Fibroblast of skin of left quadriceps (primary cell): ENCODE measurements at places on chromosomes 6 and 20.

GRCh38 chr6:133855991-133856370 lies 32.9 kb upstream of the TCF21 start:
- no peak for DNase-seq

DNA sequence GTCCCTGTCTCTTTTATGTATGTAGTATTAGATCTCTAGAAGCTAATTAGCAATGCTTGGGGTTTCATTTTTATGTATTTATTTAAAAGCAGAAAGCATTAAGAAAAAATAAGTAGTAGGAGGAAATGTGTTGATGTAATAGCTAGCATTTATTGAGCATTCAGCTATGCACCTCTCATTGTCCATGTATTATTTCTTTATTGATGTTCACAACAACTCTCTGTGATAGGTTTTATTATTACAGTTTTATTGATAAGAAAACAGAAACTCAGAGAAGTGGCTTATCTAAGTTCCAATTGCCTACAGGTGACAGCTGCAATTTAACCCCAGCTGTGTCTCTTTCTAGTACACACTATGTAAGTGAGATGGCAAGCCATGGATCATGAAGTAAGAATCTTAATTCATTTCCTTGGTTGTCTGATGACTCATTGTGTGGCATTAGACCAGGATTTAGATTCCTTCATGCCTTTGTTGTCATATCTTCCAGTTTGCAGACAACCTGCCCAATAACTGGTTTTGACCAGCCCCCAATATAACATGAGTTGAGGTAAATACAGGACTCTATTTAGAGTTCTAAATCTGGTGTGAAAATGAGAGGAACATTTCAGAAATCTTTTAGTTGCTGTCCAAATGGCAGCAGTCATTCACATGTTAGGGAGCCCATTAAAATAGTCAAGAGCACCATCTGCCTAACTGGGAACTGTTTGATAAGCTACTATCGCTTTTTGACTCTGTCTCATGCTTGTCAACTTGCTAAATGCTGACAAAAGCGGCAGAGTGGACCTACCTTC lies 170.8 kb upstream of the PHACTR1 start:
- DNase-seq = peak; percentile 55

- DNase-seq = no peak
These were observed 8.4 kb downstream of the UCKL1 start for GRCh38 chr20:63947638-63948456.

GRCh38 chr20:325889-326644 lies 715 bp downstream of the SOX12 start:
- no peak for DNase-seq

DNA sequence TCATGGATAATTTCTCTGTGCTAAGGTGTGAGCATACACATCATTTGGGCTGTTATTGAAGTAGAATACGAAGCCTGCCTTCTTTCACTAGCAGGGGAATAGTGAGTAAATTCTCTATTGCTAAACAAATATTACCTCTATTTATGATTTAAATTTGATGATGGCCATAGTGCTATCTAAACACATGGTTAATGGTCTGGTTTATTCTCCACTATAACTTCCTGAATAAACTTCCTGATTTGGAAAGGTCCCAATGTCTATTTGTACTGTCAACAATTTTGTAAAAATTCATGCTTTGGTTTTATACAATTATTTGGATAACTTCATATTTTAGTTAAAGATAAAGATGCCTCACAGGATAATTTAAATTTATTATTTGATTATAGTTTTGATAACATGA lies 400.8 kb downstream of the ARHGAP18 start:
- DNase-seq = no peak

DNA sequence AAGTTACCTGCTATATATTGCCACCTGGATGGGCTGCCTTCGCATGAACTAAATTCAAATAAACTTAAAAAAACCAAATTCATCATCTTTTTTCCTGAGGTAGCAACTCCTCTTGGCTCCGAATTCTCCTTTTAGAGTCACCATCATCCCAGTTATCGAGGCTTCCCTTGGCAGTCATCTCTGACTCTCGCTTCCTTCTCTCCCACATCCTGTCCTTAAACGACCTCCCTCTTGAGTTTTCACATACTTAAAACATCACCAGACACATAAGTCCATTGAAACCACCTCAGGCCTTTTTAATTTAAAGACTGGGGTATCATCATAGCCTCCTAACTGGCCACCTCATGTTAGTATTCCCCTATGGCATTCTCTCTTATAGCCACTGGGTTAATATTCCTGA lies 296.1 kb upstream of the FLRT3 start:
- DNase-seq = no peak

GRCh38 chr6:156886409-156886808 lies 109.2 kb downstream of the ARID1B start:
- DNase-seq = no peak

DNA sequence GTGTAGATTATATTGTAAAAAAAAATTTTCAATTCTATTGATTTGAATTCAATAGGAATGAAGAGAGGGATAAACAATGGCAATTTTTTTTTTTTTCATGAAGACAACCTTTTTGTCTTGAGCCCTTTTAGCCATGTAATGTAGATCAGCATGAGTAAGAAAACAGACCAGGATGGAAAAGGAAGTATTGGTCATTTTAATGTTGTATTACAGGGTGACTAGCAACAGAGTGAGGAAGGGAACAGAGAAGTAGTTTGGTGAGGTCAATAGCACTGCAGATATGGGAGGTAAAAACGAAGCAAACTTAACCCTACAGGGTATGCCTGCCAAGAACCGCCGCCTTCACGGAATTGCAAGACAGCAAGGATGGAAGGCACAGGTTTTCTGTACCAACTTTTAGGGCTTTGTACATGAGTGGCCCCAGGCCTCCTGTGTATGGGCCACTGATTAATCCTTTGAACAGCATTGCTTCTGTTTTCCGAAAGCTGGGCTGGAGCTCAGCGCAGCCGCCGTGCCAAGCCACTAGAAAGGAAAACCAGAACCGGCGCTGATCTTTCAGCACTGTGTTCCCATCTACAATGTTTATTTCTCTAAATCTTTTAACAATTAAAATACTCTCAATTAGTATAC lies 383.7 kb downstream of the CENPW start:
- DNase-seq = no peak

DNA sequence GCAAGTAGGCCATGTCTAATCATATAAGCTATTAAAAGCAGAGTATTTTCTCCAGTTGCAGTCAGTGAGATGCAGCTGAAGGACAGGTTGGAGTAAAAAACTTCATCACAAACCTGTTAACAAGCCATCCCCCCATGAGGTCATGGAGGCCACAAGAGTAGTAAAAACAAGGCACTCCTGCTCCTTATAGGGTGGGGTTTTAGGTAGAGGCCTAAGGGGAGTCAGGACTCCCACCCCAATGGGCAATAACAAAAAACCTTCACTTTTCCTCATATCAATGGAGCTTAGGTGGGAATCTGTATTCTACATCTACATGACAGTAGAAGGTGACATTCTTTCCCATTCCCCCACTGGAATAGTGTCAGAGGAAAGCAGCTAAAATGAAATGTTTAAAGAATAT lies 428.1 kb upstream of the KHDRBS2 start:
- DNase-seq = no peak

GRCh38 chr6:38648629-38649028 lies 8.9 kb upstream of the BTBD9 start:
- DNase-seq = no peak

DNA sequence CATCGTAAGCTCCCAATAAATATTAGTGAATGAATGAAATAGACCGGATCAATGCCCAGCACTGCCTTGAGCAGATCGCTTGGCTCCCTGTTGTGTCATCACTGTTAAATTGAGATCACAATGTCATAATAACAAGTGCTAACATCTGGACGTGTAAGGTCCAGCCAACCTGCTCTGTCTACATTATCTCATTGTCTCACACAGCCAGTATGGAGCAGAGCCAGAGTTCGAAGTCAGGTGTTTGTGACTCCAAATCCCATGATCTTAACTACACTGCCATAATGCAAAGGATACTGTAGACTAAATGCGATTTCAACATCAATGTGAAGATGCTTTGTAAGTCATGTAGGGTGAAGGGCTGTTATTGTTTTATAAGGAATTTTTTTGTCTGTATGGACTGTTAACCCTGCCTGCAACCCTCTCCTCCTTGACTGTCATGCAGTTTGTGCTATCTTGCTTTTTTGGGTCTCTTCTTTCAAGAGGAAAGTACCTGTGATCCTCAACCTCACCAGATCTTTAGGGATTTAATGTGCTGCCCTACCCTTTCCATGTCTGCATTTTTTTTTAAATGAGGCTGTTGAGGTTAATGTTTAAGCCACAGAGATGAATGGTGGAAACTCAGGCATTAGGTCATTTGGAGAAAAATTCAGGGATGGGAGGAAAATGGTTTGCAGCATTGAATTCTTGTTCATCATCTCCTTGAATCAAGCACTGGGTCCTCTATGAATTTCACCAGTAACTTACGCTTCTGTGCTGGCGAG lies 49.0 kb upstream of the OCSTAMP start:
- no peak for DNase-seq

DNA sequence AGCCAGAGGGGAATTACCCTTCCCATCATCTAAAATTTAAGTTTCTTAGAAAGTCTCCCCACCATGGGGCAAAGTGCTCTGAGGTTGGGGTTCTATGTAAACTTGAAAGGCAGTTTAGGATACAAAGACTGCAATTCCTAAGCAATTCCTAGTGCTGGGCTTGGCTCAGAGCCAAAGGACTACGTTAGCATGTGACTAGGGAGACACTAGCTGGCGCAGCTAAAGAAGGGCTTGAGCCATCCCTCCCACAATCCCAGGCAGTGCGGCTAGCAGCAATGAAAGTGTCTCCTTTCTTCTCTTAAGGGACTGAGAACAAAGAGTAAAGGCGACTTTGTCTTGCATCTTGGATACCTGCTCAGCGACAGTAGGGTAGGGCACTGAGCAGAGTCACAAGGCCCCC lies 306.6 kb upstream of the FKBP1C start:
- no peak for DNase-seq

- no peak for DNase-seq
These were observed 195.1 kb upstream of the CITED2 start for GRCh38 chr6:139569566-139569965.

DNA sequence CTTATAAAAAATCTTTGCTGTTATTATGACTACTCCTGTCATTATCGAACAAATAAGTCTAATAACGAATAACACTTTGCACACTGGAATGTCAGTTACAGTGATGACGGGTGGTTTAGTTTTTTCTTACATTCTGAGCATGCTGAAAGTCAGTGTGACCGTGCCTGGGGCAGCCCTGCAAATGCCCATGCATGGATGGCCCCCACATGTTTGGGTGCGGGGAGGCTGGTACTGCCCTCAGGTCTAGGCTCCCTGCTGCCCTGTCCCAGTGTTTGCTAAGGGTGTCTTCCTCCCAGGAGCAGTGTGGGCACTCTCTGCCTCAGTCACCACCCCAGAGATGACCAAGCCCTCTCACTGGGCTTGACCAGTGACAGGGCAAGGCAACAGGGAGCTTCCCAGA lies 3.0 kb downstream of the CSTL1 start:
- no peak for DNase-seq

DNA sequence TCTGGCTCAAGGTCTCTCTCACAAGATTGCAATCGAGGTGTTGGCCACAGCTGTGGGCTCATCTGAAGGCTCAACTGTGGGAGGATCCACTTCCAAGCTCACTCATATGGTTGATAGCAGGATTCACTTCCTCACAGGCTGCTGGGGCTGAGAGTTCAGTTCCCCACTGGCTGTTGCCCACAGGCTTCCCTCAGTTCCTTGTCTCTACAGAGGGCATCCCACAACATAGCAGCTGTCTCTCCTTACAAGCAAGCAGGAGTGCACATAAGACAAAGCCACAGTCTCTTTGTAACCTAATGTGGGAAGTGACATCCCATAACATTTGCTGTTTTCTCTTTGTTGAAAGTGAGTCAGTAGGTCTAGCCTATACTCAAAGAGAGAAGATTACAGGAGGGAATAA lies 14.0 kb downstream of the SPATS1 start:
- no peak for DNase-seq

- DNase-seq = no peak
These were observed 11.1 kb upstream of the SERINC3 start for GRCh38 chr20:44532981-44533331.

- DNase-seq = no peak
These were observed 140.9 kb downstream of the LPA start for GRCh38 chr6:160523223-160523622.

DNA sequence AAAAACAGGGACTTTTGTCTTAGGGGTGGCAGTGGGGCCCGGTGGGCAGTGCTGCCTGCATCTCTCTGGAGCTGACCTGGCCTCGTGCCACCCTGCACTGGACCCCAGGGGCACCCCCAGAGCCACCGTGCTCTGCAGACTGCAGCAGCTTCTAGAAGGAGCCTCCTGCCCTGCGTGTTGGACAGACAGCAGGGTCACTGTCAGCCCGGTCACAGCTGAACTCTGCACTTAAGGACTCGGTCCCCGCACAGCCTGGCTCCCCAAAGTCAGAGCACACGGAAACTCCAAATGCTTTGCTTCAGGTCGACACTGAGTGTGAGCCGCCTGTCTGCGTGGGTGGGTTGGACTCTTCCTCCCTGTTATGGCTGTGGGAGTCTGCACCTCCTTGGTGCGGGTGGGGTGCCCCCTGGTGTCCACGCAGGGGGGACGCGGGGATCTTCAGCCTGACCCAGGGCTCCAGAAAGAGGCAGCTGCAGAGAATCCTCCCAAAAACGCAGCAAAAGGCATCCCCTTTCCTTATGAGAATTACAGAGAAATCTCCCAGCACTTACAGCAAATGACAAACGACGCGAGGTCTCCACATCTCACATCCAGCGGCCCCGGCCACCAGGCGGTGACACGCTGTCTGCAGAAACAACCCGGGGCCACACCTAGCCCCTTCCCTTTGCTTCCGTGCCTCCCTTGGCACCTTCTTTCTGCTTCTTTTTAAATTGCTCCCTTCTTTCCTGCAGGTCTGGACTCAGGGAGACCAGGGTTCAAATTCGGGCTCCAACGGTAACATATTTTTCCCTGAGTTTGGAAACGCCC lies 36.3 kb upstream of the DACT2 start:
- no peak for DNase-seq

DNA sequence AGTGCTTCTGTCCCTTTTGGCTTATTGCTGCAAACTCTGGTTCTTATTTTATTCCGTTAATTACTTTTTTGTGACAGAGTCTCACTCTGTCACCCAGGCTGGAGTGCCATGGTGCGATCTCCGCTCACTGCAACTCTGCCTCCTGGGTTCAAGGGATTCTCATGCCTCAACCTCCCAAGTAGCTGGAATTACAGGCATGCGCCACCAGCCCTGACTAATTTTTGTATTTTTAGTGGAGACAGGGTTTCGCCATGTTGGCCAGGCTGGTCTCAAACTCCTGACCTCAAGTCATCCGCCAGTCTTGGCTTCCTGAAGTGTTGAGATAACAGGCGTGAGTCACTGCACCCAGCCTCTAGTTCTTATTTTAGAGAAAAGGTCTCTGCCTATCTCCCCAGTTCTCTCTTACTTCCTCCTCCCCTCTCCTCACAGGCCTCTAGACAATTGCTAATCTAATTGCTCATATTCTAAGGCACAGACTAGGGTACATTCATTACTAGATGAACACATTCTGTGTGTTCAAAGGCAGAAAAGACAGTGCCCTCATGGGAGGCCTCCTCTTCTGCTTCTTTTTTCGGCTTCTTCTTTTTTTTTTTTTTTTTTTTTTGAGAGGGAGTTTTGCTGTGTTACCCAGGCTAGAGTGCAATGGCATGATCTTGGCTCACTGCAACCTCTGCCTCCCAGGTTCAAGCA lies 27.0 kb downstream of the EDEM2 start:
- no peak for DNase-seq

GRCh38 chr6:88730611-88731011 lies 232.8 kb downstream of the RNGTT start:
- DNase-seq = no peak

- DNase-seq = no peak
These were observed 38.7 kb downstream of the CDKAL1 start for GRCh38 chr6:20572940-20573339.
